ENCODE measurements at places on chromosomes 12 and 14.

DNA sequence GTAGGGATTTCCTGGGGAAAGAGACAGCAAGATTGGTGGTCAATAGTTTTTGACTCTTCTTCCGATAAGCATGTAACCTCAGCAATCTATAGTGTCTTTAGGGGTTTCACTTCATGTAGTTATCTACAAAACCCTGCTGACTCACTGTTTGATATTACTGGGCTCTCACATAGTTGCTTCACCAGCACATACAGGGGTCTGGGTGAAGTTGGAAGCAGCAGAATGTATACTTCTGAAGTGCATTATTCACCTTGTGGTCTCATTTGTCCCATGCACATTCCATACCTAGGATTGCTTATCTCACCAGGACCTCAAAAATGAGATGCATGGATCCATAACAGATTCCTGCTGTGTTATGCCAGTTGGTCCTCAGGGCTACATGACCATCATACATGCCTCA, 280.0 kb downstream of the LRIG3 start:
- no peak for DNase-seq

- no peak for DNase-seq
These were observed 38.7 kb upstream of the TRAF3 start for GRCh38 chr14:102738373-102739189.

GRCh38 chr14:94129111-94129757, at the start of gene IFI27L2:
TSS of gene IFI27L2 (minus strand) at chr14:94129604. CDS start at chr14:94129564, 40 bp downstream.
- peak; percentile 65 for DNase-seq

GRCh38 chr12:99985129-99985570, 414 bp upstream of the ANKS1B start:
- DNase-seq: no peak

DNA sequence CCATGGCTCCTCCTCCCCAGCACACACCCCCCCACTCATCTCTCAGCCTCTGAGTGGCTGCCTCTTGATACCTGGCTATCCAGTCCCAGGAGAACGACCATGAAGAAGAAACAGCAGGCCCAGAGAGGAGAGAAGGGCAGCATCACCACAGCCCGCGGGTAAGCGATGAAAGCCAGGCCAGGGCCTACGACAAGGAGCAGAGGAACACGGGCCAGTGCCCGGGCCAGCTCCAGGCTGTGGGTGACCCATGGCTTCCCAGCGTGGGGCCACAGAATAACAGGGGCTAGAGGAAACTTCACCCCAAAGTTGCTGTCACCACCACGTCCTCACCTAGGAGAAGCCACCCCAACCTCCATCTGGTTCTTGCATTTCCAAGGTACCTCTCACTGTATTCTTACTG, 10.4 kb upstream of the SLC6A12 start:
- no peak for DNase-seq

- no peak for DNase-seq
These were observed 25.9 kb downstream of the SYNDIG1L start for GRCh38 chr14:74400031-74400685.

GRCh38 chr14:37129047-37129446, 43.4 kb downstream of the SLC25A21 start:
- no peak for DNase-seq

DNA sequence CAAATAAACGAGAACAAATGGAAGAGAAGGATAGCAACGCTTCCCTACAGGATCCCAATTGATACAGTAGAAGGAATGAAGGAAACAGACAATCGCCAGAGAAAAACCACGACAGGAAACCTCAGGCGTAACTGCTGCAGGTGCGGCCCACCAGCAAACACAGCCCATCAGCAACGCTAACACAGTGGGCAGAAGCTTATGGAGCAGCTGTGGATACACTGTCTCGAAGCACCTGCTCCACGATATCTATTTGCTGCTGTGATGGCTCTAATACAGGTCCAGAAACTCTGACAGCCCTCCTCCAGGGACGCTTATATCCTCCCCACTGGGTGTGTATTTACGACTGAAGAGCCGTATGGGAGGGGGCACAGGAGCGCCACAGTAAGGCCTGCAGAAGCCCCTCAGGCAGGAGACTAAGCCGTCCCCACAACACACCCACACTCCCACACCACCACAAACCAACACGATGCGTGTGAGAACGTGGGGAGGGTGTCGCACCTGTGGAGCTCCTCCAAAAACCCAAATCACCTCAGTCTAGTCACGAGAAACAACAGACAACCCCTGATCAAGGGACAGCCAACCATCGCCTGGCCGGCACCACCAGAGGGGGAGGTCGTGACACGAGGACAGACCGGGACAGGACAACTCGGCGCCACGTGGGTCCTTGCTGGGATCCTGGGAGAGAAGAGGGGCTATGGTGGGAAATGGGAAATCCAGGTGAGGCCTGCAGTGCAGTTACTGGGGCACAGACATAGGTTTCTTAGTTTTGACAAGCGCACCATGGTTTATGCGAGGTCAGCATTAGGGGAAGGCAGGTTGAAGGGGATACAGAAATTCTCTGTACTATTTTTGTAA, 24.0 kb downstream of the POLE start:
- no peak for DNase-seq

- DNase-seq: no peak
These were observed 16.7 kb upstream of the TMEM106C start for GRCh38 chr12:47946413-47947323.

GRCh38 chr12:119060847-119061796, 79.8 kb downstream of the SRRM4 start:
- peak; percentile 5 for DNase-seq

GRCh38 chr12:13973996-13974395, 7.4 kb downstream of the GRIN2B start:
- DNase-seq: no peak

DNA sequence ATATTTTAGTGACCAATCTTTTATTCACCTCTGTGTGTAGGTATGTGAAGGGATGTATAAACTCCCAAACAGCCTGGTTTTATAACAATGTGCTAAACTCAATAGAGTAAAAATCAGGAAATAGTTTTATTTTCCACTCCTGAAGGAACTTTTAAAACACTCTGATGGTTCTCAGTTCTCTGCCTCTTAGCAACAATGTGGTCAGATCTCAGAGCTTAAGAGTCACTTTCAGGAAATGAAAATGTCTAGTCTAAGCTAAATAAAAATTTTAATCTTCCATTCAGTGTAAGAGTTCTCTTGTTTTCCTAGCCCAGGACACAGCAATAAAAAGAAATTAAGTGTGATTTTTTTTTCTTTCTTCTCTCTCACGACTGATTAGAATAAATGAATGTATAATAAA, 718.0 kb downstream of the C12orf50 start:
- no peak for DNase-seq

GRCh38 chr12:44158746-44159145, 322.9 kb downstream of the TMEM117 start:
- DNase-seq: no peak

- DNase-seq: no peak
These were observed 416.7 kb downstream of the PDZRN4 start for GRCh38 chr12:41604830-41605229.

DNA sequence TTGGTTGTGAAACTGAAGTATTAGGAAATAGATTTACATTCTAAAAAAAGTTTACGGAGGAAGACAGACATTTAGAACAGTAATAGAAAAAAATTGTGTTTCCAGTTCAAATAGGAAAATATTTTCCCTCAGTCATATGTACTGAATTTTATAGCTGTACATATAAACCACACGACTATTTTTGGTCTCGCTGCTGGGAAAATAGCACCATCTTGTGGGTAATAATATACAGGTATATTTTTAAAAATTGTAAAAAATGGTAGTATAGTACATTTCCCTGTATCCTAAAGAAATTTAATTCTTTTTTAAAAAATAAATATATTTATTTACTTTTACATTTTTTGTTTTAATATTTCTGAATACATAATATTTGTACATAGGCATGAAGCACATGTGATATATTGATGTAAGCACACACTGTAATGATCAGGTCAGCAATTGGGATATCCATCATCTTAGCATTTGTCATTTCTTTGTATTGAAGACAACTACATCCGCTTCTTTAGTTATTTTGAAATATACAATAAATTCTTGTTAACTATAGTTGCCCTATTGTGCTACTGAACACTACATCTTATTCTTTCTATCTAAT, 168.6 kb downstream of the ALX1 start:
- no peak for DNase-seq

GRCh38 chr12:28704477-28705169, 444.5 kb upstream of the FAR2 start:
- DNase-seq: no peak

DNA sequence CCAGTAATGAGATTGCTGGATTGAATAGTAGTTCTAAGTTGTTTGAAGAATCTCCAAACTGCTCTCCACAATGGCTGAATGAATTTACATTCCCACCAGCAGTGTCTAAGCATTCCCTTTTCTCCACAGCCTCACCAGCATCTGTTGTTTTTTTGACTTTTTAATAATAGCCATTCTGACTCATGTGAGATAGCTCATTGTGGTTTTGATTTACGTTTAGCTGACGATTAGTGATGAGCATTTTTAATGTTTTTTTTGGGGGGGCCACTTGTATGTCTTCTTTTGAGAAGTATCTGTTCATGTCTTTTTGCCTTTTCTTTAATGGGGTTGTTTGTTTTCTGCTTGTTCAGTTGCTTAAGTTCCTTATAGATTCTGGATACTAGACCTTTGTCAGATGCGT, 8.1 kb upstream of the SLC15A5 start:
- no peak for DNase-seq

- no peak for DNase-seq
These were observed 152.0 kb upstream of the AVPR1A start for GRCh38 chr12:63302941-63303536.

GRCh38 chr14:61179061-61179690, 102.0 kb downstream of the TMEM30B start:
- no peak for DNase-seq

DNA sequence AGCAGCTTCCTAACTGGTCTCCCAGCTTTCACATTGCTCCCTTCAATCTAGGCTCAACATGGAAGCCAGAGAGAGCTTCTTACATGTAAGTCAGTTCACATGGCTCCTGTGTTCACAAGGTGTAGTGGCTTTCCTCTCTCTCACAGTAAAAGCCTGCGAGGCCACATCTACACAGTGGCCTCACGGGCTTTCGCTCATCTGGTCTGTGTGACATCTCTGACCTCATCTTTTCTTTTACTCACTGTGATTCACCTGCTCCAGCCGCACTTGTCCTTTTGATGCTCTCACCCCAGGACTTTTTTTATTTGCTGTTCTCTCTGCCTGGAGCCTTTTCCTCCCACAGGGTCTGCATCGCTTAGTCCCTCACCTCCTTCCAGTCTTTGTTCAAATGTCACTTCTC, 122.1 kb downstream of the SLC5A8 start:
- DNase-seq: no peak

DNA sequence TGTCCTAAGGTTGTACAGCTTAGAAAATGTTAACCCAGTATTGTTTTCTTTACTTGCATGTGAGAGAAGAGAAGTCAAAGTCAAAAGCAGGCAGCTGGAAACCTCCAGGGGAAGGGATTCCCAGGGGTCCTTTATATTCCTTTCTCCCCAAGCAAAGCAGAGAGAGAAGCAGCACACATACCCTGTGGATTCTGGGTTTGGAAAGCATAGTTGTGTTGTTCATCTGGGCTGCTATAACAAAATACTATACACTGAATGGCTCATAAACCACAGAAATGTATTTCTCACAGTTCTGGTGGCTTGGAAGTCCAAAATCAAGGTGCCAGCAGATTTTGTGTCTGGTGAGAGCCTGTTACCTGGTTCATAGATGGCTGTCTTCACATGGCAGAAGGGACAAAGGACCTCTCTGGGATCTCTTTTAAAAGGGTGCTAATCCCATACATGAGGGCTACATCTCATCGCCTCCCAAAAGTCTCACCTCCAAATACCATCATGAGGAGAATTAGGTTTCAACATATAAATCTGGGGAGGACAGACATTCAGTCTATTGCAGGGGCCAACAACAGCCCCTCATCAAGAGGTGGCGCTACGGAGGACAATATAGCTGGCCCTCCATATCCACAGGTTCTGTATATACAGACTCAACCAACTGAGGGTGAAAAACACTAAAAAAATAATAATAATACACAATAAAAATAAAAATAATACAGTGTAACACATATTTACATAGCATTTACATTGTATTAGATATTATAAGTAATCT, 19.3 kb upstream of the PCNX1 start:
- no peak for DNase-seq

- no peak for DNase-seq
These were observed 11.1 kb downstream of the RIN3 start for GRCh38 chr14:92524602-92525185.

- DNase-seq: no peak
These were observed 628 bp downstream of the VRTN start for GRCh38 chr14:74348735-74349463.

DNA sequence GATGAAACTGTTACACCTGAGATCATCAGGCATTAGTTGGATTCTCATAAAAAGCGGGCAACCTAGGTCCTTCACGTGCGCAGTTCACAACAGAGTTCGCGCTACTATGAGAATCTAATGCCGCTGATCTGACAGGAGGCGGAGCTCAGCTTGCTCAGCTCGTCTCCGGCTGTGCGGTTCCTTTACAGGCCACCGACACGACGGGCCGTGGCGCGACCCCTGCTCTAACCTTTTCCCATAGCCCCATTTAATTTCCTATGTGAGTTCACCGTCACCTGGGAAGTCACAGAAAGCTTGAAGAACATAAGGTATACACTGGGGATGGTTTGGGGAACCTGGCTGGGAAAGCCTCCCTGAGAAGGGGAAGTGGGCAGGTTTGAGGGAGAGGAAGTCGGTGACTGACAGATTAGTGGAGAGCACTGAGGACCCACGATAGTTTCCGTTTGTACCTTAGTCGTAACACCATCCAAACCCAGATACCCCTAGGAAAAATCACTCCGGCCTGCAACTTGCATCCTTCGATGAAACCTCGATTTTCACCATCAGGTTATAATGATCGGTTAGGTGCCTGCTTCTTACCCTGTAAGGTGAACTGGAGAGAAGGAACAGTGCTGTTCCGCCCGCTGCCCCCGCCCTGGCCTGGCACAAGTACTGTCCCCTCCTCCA, 2.8 kb upstream of the AAAS start:
- DNase-seq: peak; percentile 43

- DNase-seq: no peak
These were observed 6.8 kb upstream of the SYNE3 start for GRCh38 chr14:95523051-95523814.

- DNase-seq: no peak
These were observed 188.9 kb downstream of the ADAMTS20 start for GRCh38 chr12:43362910-43363694.

DNA sequence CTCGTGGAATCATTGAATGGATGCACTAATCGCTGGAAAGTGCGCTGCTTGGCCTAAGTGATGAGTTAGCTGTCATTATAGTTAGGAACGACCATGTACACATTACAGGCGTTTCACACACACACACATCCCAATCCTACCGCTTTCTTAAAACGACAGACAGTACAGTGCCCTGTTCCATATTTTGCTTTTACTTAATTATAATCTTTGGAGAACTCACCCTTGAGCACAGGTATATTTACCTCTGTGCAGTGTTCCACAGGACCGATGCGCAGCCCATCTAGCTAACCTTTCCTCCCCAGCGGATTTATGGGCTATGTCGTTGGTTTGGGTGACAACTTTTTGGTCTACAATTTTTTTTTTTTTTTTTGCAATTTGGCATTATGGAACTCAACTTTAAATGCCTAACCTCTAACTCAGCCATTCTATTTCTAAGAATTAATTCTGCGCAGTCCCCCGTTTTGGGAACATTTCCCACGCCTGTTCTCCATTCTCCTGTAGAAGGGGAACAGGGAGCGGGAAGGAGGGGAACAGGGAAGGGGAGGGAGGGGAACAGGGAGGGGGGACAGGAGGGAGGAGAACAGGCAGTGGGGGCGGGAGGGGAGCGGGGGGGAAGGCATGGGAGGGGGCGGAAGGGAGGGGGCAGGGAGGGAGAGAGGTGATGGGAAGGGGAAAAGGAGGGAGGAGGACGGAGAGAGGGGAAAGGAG, 663 bp upstream of the ULK1 start:
- no peak for DNase-seq

GRCh38 chr12:31288381-31288780, 37.6 kb downstream of the SINHCAF start:
- no peak for DNase-seq
